ENCODE measurements at places on chromosomes 12 and 14.

GRCh38 chr12:127888943-127889719, 377.8 kb upstream of the TMEM132C start:
- no peak for DNase-seq

DNA sequence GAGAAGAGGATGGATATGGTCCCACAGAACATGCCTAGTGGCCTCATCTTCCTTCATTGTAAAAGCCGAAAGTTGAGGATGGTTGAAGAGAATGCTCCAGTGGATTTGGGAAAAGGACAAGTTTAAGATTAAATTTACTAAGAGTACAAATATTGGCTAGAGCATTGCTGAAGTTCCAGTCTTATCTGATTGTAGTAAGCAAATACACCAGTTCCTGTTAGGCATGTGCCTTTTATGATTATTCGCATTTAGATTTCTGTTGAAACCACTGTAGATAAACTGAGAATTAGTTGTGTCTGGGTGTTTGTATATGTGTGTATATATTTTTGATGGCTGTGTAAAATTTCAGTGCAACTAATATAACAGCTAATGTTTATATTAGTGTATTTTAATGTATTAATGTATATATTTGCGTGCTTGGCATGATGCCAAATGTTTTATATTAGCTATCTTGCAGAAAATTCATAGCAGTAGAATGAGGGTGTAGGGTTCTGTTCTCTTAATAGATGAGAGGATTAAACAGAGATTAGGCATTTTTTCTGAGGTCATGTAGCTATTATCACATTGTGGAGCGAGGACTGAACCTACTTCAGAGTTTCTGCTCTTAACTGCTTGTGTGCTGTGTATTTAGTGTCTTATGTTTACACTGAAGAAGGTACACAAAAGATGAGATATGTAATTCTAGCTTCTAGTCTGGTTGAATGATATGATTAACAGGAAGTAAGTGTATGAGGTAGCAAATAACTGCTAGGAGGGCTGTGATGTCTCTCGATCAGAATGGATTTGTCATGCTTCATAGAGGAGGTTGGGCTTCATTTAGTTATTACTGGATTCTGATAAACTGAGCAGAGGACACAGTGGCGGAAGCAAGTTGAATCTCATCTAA, 21.1 kb downstream of the FKBP3 start:
- DNase-seq = no peak

DNA sequence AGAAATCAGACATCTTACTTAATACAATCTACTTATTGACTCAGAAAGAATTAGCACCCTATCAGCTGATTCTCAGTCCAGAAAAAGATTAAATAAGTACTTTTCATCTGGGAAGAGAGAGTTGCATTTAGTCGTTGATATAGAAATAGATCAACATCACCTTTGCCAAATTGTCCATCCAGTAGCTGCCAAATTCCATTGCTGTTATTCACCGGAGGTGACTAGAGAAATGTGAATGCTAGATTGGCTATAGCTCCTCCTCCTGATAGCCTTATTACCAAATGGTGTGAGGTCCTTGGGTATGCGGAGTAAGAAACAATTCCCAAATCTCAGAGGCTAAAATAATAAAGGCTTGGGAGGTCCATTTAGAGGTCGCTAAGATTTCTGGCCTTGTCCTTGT, 723.3 kb upstream of the FLRT2 start:
- no peak for DNase-seq

- DNase-seq = no peak
Observed at GRCh38 chr12:78096909-78097597, 266.4 kb downstream of the NAV3 start.

- DNase-seq = no peak
Observed at GRCh38 chr14:75120541-75121291, 6.1 kb downstream of the NEK9 start.

- DNase-seq = no peak
Observed at GRCh38 chr14:27013678-27014077, 415.8 kb upstream of the NOVA1 start.

GRCh38 chr12:47750229-47750798, 8.4 kb downstream of the RAPGEF3 start:
- no peak for DNase-seq

DNA sequence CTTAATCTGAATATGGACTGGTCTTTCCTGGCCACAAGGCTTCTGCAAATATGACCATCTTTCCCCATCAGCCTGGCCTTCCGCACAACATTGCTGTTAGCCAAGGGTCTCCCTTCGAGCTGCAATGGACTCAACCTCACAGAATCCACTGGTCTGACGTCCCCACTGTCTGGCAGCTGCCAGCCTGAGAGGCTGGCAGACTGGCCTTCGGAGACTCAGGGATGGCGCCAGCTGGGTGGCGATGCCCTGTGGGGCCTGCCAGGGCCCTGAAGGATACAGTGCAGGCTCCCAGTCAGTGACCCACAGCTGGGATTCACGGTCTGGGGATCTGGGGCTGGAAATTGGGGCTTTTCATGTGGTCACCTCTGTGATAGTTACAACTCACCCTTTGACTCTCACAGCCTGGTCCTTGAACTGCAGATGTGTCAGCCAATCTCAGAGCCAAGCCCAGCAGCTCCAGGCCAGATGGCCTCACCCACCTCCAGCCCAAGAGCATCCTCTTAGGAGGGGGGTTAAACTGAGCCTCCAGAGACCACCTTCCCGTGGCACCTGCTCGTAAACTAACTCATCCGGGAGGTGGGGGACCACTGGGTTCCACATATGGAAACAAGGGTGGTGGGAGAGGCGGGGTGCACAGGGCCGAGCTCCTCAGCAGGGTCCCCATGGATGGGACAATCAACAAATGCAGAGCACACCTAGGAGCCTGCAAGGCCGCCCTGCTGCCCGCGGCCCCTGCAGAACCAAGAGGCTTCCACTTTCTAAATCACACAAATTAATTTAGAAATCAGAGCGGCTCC, 21.1 kb upstream of the C14orf180 start:
- no peak for DNase-seq

- DNase-seq = no peak
Observed at GRCh38 chr12:121918679-121919038, 267 bp downstream of the CFAP251 start.

GRCh38 chr12:131232036-131232435, 278.3 kb downstream of the ADGRD1 start:
- DNase-seq = no peak
